ENCODE measurements at places on chromosomes 5 and 9.

- peak; percentile 55 for DNase-seq
Observed at GRCh38 chr9:137550231-137550621, at the start of gene PNPLA7. Gene PNPLA7, minus strand, starts transcription at chr9:137550402. Its CDS starts 205 bp downstream, at chr9:137550197.

DNA sequence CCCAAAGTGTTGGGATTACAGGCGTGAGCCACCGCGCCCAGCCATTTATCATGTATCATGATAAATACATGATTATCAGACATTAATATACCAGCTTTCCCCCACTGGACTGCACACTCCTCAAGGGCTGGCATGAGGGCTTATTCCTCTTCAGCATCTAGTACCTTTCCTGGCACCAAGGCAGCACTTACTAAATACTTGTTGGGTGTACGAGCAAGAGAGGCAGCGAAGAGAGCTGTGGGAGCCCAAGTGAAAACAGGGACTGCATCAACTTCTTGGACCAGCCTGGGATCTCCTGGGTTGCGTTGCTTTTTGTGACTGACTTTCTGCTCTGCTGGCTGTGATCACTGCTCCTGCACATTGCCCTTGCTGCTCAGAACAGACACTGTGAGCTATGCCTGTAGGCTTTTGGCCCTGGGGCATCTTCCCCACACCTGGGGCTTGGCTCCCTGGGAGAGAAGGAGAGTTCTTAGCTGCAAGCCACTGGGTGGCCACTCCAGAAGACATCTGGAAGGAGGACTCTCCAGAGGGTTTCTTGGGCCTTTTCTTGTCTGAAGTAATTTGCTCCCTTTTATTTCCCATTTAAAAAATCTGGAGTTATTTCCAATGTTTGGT is 224.3 kb downstream of the NR3C1 start:
- DNase-seq = no peak

GRCh38 chr9:109996936-109997580 is 210.9 kb downstream of the C9orf152 start:
- DNase-seq = no peak

- no peak for DNase-seq
Observed at GRCh38 chr9:31045810-31046209, 1338.6 kb upstream of the ACO1 start.

- DNase-seq = no peak
Observed at GRCh38 chr5:9194509-9194908, 351.4 kb downstream of the SEMA5A start.

DNA sequence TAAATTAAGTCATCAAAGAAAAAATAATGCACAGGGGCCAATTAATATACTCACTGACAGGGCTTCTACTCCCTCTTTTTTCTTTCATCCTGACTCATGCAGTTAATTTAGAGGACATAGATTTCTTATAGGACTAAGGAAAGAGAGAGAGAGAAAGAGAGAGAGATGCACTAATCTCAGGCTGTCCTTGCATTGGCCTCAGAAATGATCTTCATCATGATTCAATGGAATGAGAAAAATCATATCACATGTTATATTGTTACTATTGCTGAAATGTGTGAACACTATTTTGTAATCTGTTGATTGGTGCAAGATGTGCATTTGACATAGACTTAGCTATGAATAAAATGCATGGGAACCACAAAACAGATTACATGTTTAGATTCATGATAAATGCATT is 608.3 kb upstream of the NUDT12 start:
- no peak for DNase-seq

DNA sequence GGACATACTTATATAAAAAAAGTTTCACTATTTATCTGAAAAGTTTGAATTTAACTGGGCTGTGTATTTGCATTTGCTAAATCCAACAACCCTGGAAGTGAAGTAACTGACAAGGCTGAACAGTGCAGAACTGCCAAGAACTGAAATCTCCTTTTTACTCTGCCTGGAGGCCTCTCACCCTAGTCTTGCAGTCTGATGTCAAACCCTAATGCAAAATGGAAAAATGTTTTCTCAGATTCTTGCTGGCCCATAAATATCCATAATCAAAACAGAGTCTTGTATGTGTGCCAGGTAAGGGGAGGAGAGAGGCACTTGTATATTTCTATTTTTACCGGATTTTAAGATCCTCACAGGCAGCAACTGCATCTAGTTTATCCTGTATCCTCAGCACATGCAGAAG is 432.7 kb upstream of the KLF4 start:
- DNase-seq = no peak

DNA sequence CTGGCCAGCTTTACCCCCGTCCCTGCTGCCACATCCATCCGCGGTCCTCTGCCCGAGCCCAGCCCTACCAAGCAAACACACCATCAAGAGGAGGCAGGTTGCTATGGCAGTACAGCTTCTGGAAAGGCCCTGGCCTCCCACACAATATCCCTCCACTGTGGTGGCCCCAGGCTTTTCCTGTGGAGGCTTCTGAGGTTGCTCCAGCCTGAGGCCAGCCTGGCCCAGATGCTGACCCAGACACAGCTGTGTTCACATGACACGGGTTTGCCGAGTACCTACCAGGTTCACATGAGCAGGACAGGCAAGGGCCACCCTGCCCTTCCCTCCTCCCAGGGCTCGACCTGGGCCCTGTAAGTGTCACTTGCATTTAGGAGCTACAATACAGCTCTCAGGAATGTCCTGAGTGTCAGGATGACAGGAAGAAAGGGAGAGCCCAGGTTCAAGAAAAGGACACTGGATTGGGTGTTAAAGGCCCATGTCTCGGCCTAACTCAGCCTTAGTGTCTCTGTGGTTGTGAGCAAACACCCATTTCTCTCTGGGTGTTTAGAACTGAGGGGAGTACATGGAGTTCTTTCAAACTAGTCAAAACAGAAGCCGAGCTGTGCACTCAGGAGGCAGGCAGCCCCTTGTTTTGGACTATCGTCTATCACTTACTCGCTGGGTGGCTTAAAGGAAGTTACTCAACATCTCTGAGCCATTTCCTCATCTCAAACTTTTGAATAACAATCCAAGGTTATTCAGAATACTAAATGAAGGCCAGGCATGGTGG is 40.2 kb downstream of the NAIF1 start:
- no peak for DNase-seq

GRCh38 chr9:130212543-130213297 is 40.5 kb downstream of the NCS1 start:
- no peak for DNase-seq

DNA sequence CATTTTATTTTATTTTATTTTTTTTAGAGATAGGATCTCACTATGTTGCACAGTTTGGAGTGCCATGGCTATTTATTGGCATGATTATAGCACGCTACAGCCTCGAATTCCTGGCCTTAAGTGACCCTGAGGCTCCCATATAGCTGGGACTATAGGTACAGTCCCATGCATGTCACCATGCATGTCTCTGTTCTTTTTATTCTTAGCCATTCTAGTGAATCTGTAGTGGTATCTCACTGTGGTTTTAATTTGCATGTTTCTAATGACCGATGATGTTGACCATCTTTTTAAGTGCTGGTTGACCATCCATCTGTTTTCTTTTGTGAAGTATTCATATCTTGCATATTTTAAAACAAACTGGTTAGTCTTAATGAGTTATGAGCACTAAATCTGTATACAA is 76.1 kb downstream of the SLC44A1 start:
- no peak for DNase-seq

- DNase-seq = peak; percentile 58
Observed at GRCh38 chr9:89996773-89997172, 392.0 kb downstream of the GADD45G start.

GRCh38 chr5:102865171-102865509 is 110.0 kb downstream of the PAM start:
- no peak for DNase-seq

- no peak for DNase-seq
Observed at GRCh38 chr9:95311961-95312360, 5.5 kb downstream of the FANCC start.

DNA sequence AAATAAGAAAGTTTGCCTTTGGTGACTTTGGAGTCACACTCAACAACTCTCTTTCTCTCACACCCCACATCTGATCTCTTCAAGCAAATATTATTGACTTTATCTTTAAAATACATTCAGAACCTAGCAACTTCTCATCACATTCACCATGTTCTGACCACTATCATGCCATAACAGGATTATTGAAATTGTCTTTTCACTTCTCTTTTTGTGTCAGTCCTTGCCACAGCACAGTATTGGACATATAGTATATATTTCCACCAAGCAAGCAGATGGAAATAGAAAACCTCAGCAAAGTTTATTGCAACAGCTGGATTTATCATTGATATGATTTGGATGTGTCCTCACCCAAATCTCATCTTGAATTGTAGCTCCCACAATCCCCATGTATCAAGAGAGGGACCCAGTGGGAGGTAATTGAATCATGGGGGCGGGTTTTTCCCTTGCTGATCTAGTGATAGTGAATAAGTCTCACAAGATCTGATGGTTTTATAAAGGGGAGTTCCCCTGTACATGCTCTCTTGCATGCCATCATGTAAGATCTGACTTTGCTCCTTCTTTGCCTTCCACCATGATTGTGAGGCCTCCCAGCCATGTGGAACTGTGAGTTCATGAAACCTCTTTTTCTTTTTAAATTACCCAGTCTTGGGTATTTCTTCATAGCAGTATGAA is 26.9 kb upstream of the ITGA1 start:
- DNase-seq = no peak

DNA sequence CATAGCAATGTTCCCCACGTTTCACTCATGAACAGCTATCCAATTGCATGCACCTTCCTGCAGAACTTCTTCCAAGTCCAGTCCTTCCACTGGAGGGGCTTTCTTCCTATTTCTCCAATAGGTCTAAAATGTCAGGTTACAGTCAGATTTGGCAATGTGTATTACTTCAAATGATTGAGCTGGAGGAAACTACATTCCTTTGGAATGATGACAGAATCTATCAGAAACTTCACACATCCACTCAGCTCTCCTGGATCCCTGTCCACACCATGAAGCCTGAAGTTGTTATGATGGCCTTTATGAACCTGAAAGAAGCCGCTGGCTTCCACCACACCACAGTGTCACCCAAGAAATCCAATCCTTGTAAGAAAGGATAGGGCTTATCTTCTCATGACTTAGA is 32.2 kb downstream of the FBXW2 start:
- no peak for DNase-seq

DNA sequence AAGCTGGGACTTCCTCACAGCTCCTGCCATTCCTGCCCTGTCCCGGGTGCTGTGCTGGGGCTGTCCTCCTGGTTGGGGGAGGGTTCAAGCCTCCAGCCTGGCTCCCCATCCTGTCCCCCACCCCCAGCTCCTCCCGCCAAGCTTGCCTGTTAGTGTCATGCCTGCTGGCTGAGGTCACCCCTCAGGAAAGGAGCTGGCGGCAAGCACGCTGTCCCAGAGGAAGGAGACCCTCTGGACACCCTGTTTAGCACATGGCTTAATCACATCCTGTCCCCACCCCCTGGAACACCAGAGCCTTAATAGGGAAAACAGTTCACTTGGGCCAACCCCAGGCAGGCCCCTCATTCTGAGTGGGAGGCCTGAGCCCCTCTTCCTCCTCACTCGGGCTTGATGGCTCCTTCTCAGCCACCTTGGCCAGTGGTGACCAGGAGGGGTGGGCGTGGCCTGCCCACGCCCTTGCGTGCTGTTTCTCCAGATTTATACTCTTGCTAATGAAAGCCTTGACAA is 9.2 kb upstream of the PHYHD1 start:
- no peak for DNase-seq

DNA sequence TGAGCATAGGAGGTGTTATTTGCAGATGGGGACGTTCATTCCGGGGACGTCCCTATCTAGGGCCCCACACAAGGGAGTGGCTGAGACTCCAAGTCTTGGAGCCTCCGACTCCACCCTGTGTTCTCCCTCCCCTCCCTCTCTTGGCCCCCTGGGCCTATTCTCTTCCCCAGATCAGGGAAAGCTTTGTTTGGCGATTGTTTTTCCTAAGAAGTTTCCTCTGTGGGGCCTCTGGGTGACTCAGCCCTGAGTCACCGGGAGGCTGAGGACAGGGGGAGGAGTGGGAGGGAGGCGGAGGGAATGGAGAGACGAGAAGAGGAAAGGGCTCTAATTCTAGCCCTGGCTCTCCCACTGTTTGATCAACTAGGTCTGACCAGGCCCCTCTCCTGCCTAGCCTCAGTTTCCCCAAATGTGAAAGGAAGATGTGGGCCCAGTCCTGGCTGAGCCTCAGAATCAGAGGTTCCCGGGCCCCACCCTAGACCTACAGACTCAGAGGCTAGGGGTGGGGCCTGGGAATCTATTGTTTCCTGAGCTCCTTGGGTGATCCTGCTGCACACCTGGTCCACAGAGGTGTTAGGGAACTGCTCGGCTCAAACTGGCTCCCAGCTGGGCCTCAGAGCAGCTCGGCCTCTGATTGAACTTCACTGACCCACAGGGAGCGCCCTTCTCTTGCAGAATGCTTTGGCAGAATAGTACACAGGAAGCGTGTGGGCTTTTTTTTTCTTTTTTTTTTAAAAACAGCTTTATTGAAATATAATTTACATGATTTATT is 19.2 kb downstream of the GSN start:
- peak; percentile 75 for DNase-seq

GRCh38 chr5:181198905-181199519 is 6.0 kb downstream of the TRIM7 start:
- DNase-seq = no peak

GRCh38 chr9:133347515-133347984 is 381 bp downstream of the MED22 start:
- no peak for DNase-seq

- no peak for DNase-seq
Observed at GRCh38 chr5:76163111-76163628, 80.0 kb downstream of the SV2C start.

- no peak for DNase-seq
Observed at GRCh38 chr5:59562756-59563389, 330.7 kb downstream of the PDE4D start.

DNA sequence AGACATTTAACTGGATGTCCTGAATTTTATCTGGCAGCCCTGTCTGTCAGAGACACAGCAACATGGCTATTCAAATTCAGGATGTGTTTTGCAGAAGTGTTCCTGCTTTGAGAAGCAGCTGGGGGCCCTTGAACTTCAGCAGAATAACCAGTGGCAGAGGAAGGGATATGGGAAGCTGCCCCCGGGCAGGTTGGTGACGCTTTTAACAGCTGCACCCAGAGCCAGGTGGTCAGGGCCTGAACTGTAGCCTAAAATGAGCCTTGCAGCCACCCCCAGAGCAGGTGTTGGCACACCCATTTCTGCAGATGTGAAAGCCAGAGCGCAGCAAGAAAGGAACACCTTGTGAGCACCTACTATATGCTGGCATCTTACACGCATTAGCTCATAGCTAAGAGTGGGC is 128.7 kb upstream of the BOD1 start:
- DNase-seq = peak; percentile 28

DNA sequence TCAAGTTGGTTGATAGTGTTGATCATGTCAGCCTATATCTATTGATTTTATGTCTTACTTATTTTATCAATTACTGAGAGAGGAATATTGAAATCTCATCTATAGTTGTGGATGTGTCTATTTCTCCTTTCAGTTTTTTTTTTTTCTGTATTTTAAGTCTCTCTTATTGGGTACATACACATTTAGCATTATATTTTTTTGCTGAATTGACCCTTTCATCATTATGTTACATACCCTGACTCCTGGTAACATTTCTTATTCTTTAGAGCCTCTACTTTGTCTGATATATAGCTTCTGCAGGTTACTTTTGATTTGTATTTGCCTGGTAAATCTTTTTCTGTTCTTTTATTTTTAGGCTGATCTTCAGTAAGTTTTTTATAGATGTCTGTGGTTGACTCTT is 179.5 kb downstream of the GDNF start:
- DNase-seq = no peak
